ENCODE measurements at places on chromosomes 4 and X.

DNA sequence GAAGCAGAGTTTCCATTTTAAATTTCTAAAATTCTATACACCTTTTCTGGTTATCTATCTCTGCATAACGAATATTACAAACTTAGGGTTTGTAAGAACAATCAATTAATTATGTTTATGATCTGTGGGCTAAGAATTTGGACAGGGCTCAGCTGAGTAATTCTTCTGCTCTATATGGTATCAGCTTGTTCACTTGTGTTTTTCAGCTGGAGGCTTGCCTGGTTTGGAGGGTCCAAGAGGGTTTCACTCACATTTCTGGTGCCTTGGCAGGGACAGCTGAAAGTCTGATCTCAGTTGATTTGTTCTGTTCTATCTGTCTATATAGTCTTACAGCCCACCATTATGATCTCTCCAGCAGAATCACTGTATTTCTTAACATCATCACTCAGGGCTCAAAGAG is 57.8 kb upstream of the ADGRA3 start:
- DNase-seq: no peak

DNA sequence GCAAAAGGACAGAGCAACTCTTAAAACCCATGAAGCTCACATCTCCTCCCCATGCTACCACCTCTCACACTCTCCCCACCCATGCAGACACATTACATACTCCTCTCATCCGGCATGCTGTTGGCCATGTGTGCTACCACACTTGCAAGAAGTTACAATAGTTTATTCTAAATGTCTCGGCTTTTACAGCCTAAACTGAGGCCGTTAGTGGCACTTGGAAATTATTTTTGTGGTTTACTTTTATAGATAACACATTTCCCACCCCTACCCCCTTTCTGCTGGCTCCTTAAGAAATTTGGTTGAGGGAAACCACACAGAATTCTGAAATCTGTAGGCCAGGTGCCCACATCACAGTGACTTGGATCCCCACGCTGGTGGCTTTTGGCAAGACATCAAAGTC is 141.1 kb upstream of the HHIP start:
- DNase-seq: no peak

GRCh38 chr4:174929346-174929745 is 11.2 kb downstream of the ADAM29 start:
- no peak for DNase-seq

DNA sequence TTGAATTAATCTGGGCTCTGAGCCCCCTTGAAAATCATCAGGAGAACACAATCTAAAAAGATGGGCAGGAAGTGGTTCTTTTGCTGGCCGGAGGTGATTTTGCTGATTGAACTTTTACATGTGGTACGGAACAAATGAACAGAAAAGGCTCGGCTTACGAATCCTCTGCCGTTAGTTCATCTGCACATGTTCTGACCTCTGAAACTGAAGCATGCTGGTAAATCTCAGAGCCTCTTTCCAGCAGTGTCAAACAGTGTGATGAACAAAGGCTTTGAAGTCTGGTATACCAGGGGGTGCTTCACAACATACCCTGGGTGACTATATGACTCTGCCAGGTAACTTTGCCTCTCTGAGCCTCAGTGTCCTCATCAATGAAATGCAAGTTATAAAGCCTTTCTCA is 194.2 kb upstream of the C1QTNF7 start:
- DNase-seq: no peak

DNA sequence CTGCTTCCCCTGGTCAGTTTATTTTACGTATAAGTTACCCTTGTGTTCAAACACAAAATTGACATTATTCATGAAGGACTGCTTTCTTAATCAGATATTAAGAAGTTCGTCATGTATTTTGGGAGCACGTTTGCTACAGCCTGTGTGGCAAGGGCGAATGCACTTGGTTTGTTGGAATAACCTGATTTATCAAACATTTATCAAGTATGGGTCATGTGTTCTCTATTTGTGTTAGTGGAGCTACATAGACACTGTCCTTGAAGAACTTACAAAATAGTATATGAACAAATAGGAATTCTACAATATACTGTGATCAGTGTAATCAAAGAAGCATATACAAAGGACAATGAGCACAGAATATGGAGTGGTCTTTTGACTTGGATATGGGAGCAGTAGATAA is 22.4 kb downstream of the RAB33B start:
- no peak for DNase-seq

- DNase-seq: no peak
These were observed 341.4 kb downstream of the GUCY2F start for GRCh38 chrX:109140463-109140862.

DNA sequence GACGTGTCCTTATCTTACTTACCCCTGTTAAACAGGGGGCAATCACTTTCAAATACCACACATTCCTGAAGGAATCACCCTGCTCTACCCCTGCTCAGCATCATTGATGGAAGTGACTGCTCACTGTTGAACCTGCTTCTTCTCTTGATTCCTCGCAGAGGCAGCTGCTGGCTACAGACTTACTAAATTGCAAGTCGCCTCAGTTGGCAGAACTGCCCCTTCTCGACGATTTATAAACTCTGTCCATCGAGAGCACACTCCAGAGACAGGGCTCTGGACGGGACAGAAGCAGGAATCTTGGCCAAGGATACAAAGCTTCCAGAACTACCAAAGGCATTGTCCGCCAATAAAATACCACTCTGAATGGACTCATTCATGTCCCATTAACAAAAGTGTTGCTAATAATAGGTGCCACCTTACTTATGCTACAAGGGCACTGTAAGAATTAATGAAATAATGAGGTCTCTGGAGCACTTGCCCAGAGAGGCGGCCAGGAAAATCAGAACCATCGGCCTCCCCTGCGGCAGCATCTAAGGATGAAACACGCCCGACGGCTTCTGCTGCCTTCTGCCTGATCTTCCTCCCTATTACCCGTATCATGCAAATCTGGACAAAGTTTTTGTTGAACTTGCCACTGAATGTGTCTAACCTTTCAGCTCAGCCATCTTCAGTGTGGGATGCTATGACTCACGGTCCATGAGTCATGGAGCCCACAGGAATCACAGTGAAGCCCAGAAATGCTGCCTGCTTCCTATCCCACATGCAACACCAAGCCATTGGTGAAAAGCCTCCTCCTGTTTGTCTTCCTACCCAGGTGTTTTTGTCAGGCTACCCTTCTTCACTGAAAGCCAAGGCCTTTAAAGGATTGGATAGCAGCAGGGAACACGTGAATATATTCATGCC is 164.9 kb downstream of the MAML3 start:
- peak; percentile 80 for DNase-seq

- DNase-seq: no peak
These were observed 1018.4 kb upstream of the TENM3 start for GRCh38 chr4:181224852-181225251.

- no peak for DNase-seq
These were observed 97.3 kb downstream of the COL25A1 start for GRCh38 chr4:109205186-109205585.

GRCh38 chr4:44927399-44928380 is 201.3 kb upstream of the GNPDA2 start:
- no peak for DNase-seq

DNA sequence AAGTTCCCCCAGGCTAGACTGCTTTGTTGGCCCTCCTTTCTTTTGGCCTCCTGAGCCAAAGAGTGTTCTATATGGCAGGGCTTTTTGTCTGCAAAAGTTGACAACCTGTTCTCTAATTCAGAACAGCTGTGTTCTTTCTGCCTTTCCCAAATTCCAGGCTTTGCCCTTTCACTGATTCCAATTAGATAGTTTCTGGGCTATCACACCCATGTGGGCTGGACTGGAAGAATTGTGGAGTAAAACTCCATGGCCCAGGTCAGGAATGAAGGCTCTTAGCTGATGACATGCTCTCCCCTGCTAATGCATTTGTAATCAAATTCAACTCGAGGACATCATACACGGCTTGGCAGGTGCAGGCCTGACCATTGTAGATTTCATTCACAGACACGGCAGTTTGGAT is 19.4 kb downstream of the BMP3 start:
- no peak for DNase-seq

GRCh38 chr4:101253121-101253520 is 94.2 kb downstream of the PPP3CA start:
- DNase-seq: no peak

DNA sequence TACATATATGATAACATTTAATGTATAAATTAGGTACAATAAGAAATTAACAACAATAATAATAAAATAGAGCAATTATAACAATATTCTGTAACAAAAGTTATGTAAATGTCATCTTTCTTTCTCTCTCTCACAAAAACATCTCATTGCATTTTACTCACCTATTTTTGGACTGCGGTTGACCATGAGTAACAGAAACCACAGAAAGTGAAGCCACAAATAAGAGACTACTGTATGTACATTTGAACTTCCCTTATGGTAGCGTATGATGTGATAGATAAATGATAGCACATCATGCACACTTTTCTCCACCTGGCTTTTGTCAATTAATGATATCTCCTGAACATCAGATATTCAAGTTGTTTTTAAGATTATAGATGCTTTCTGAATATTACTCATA is 80.5 kb downstream of the HNRNPD start:
- no peak for DNase-seq

DNA sequence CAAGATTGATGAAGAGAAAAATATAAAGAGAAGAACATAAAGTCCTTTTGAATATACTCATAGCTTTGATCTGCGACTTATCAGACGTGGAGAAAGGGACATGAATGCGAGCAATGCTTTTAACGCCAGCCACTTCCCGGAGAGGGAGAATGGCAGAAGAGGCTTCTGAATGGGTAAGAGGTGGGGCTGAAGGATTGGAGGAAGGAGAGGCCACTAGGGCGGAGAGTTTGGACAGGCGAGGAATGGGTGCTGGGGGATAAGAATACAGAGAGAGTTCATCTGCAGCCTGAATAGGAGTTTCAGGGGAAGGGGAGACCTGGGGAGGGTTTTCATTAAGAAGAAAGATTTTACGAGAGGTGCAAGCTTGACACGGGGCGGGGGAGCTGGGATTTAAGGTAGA is 2534.9 kb downstream of the PCDH7 start:
- DNase-seq: no peak

DNA sequence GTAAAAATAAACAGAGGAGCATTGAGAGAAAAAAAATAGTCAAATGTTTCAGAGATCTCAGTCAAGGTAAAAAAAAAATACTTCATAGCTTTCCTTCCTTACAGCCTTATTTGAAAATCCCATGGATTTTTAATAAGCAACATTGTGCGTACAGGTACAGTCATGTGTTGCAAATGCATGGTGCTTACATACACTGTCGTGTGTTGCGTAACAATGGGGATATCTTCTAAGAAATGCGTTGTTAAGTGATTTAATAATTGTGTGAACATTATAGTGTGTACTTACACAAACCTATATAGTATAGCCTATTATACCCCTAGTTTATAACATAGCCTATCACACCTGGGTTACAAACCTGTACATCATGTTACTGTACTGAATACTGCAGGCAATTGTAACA is 172.0 kb downstream of the UGT8 start:
- no peak for DNase-seq

DNA sequence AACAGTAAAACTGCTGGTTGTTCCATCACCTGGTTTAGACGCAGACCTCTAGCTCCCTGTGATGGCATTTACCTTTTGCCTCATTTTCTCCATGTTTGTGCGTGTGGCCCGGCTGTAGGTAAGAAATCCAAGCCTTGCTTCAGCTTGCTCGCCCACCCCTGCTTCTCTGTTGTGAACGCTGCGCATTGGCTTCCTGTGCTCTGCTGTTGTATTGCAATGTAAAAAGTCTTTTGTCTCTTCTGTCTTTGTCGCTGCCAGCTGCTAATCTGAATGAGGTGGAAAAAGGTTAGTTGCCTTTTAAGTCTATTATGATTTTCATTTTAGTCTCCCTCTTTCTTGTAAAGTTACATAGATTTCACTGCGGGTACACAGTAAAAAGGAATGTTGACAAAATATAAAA is 127.3 kb upstream of the PACRGL start:
- no peak for DNase-seq

DNA sequence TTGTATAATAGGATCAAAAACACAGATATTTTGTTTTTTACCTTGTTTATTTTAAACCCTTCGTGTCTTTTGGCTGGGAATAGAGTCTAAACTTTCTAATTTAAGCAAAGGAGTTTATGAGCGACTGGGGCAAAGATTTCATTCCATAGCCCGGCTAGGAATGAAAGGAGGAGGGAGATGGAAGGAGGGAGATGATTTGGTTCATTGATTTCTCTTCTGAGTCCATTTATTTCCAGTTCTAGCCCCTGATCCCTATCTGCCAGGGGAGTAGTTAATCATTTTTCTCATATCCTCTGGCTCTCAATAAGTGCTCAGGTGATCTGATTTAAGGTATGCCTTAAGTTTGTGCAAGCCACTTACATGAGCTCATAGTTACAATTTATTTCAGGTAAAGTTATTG is 120.0 kb downstream of the SPRY1 start:
- DNase-seq: no peak

- DNase-seq: no peak
These were observed at the start of gene TMEM150C for GRCh38 chr4:82561786-82562563. TSS of gene TMEM150C (minus strand) at chr4:82561988. CDS start at chr4:82504657, 57,331 bp downstream.

- no peak for DNase-seq
These were observed 152.4 kb downstream of the TSPAN5 start for GRCh38 chr4:98505992-98506391.

DNA sequence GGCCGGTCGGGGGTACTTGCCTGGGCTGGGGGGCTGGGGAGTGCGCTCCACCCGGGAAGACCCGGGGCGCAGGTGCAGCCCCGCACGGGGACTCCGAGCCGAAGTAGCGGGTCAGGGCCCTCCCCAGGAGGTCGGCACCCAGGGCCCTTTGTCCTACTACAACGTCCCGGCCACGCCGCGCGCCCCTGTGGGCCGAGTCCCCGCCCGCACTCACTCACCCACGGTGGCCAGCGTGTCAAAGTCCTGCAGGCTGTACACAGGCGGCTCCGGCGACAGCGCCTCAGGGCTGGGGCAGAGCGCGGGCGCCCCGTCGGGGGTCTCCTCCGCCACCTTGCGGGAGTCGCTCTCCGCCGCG is 602 bp downstream of the PRKX start:
- DNase-seq: no peak

Data from GM04504 (cell line).